ENCODE measurements at places on chromosomes 3 and 15.

DNA sequence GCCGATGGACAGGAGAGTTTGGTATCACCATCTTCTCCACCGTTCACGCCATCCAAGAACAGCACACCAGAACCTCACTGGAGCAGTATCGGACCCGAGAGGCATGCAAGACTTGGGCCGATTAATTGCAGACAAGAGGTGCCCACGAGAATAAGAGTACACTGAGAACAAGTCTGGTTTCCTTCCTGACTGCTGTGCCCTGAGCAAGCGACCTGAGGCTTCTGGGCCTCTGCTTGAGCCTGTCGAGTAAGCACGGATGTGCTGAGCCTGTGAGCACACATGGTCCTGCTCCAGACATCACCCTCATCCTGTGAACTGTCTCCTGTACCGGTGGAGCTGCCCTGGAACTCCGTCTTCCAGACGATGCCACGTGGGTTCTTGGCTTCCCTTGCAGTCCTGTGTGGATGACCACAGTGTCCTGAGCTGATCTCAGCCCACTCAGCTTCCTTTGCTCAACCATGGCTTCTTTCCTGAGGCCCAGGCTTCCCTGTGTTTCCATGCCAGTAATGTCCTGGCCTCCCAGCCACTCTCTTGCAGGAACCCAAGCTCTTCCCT, 34.3 kb upstream of the SNRPA1 start:
- no peak for DNase-seq

- no peak for DNase-seq
Observed at GRCh38 chr3:153293265-153293664, 131.2 kb downstream of the RAP2B start.

DNA sequence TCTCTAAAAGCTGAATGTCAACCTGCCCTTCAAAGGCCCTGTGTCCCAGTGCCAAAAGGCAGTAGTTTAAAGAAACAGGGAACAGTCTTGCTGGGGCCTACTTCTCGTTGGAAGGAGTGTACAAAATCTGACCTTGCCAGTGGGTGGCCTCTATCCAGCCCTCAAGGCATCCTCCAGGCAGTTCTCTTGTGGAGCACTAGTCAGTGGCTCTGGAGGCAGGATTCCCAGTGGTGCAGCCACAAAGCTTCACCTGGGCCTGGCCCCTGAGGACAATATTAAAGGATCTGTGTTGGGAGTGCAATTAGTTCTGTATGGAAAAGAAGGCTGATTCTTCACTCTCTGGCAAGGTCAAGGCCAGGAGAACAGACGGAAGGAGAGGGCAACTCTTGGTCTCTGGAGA, 237.8 kb upstream of the ADAMTS9 start:
- DNase-seq = no peak

DNA sequence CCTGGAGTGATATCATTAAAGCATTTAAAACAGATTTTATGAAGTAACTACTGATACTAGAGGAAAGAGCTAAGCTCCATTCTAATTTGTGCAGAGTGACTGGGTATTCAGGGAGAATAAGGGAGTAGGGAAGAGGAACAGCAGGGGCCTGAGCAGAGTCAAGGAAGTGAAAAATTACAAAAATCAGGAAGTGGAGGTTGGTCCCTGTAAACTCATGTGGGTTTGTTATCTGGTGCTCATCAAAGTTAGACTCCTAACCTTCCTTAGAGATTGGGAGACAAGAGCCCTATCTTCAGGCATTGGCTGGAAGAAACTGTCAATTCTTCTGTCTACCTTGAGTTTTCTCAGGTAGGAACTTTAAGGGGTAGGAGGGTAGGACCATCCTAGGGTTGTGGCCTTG, 82.5 kb downstream of the NEK11 start:
- DNase-seq = no peak

- DNase-seq = no peak
Observed at GRCh38 chr3:3664935-3665334, 134.3 kb upstream of the LRRN1 start.

- DNase-seq = no peak
Observed at GRCh38 chr3:121768452-121768851, 18.9 kb upstream of the GOLGB1 start.

GRCh38 chr15:64503197-64503596, 42.8 kb downstream of the ZNF609 start:
- DNase-seq = peak; percentile 74

GRCh38 chr3:183527428-183528379, 27.8 kb downstream of the KLHL6 start:
- no peak for DNase-seq

GRCh38 chr15:86743283-86743903, 663.7 kb downstream of the AGBL1 start:
- DNase-seq = no peak

GRCh38 chr3:172903642-172904320, 153.3 kb downstream of the ECT2 start:
- DNase-seq = no peak

DNA sequence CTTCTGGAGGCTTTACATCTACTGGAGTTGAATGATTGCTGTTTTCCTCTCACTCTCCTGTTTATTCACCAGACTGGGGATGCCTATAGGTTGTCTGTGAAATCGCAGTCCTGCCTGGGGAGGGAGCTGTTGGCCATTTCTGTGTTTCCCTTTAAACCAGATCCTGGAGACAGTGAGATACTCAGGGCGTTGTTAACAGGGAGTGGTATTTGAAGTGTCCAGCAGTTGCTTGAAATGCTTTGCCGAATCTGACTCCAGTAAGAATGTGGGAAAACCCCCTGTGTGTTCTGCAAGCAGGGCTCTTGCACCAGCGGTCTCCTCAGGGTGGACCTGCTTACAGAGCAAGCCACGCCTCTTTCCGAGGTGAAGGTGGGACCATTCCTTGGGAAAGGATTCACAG, 4.3 kb upstream of the LRRK1 start:
- no peak for DNase-seq

DNA sequence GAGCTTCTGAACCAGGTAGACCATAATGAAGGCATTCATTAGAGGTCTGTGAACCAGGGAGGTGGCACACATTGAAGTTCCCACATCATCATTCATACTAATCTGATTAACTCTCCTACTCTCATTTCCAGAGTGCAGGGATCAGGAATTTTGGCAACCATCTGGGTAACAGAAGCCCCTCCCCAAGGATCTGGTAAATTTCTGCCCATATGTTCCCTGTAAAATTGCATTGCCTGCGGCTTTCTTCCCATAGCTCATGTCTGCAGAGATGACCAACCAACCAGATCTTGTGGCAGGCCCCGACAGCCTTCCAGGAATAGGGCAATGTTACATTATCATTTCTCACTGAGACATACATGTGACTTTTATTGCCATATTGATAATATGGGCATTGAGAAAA, 111.4 kb upstream of the CHL1 start:
- DNase-seq = no peak

DNA sequence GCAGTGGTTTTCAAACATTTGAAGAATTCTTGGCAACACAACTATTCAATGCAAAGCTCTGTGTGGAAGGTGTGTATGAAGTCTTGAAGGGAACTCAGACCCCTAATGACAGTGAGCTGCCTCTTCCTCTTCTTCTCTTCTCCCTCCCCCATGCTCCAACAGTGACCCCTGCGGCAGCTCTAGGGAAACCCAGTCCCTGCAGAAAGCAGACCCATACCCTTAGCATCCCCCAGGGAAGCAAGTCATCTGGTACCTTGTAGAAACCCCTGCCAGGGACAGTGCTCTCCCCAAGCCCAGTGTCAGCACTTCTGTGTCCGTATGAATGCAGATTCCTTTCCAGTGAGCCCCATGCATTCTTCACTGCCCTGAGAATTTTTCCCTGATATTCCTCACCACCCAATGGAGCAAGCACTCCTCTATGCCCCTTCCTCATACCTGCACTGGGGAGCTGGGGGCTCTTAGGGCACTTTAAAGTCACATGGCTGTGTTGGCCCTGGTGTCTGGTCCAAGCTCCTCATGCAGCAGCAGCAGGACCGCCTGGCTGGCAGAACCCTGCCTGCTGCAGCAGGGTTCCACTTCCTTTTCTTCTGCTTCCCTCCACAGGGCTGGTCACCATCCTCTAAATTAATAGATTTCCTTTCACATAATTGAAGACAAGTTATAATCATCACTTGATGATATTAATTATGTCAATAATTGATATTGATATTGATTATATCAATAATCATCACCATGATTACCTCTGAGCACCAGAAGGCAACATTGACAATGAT, 442.5 kb downstream of the EPHB1 start:
- DNase-seq = no peak

DNA sequence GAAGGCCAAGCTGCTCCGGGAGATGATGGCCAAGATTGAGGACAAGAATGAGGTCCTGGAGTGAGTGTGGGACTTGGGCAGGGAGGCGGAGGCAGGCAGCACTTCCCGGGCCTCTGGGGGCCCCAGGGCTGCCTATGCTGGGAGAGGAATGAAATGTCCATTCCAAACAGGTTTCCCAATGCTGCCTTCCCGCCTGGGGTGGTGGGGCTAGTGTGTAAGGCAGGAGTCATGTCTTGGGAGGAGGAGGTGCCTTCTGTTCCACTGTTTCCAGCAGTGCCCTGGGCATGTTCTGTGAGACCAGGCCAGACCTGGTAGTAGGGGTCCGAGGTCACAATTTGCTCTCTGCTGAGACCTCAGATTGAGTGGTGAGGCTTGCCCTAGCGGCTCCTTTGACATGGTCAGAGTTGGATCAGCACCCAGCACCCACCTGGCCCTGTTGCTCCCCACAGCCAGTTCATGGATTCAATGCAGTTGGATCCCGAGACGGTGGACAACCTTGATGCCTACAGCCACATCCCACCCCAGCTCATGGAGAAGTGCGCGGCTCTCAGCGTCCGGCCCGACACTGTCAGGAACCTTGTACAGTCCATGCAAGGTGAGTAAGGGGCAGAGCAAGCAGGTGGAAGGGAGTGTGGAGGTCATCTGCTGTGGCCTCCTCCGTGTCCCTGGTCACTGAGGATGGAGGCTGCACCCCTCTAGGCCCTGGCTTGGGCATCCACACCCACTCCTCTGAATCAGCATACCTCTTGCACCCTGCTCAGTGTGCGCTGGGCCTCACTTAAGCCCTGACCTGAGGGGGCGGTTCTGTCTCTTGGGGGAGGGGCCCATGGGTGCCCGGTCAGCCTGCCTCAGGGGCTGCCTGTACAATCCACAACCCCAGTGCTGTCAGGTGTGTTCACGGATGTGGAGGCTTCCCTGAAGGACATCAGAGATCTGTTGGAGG, 27.3 kb downstream of the PTPN23 start:
- no peak for DNase-seq

DNA sequence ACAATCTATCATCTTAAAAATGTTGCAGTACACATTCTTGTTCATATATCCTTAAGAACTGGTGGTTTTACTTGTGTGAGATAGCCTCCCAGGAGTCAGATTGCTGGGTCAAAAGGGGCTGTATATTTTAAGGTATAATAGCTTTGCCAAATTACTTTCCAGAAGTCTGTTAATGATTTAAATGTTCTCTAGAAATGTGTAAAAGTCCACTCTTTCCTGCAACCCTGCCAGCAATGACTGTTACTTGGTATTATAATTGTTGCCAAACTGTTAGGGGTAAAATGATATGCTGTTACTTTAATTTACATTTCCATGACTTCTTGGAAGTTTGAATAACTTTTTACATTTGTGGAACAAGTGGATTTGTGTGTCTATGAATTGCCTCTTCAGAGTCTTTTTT, 170.8 kb downstream of the SLC9A9 start:
- DNase-seq = no peak

- peak; percentile 49 for DNase-seq
Observed at GRCh38 chr3:50649451-50649931, 25.2 kb upstream of the DOCK3 start.

All from pons (tissue), 1 donor.